ENCODE measurements at places on chromosomes 5 and 9. TPM values are rescaled to one million over a fixed set of nuclear protein-coding genes. Genes with fewer than 3 reads are reported as not detected.

Gene CDX1
- total RNA-seq = not detected

DNA sequence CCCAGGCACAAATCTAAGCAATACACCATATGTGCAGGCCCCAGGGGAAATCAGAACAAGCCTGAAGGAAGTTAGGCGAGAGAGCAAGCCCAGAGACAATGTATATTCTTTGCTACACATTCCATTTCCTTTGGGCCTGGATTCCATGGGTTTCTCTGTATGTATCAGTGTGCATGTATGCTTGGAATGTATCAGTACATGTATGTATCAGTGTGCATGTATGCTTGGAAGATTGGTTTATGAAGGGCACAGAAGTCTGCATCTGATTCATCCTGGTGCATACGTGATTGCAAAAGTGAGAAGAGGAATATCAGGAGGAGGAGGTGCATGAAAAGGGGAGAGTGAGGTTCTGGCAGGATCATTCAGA, 232.6 kb upstream of the ANKRD55 start:
- DNase-seq = no peak

DNA sequence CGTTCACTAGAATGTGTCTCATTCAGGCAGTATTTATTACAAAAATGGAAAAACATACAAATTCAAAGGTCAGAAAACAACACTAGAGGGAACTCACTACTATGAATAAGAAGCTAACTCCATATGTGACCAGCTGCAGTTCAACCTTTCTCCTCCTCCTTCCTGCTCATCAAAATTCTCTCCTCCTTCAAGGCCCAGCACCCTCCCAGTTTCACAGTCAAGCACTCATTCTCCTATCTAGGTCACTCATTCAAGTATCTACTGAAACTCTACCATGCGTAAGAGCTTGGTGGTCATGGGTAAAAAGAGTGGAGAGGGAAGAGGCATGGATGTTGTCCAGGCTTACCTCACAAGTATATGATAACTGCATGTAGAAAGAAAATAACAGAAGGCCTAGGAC, 27.7 kb downstream of the ECPAS start:
- no peak for DNase-seq

Gene RANBP17
- 7.4 TPM for total RNA-seq

Gene CFAP90
- not detected for total RNA-seq

GRCh38 chr5:127814588-127814973, 111.4 kb downstream of the CCDC192 start:
- no peak for DNase-seq

- DNase-seq = no peak
These were observed 68.1 kb upstream of the TMEM252 start for GRCh38 chr9:68608763-68609162.

DNA sequence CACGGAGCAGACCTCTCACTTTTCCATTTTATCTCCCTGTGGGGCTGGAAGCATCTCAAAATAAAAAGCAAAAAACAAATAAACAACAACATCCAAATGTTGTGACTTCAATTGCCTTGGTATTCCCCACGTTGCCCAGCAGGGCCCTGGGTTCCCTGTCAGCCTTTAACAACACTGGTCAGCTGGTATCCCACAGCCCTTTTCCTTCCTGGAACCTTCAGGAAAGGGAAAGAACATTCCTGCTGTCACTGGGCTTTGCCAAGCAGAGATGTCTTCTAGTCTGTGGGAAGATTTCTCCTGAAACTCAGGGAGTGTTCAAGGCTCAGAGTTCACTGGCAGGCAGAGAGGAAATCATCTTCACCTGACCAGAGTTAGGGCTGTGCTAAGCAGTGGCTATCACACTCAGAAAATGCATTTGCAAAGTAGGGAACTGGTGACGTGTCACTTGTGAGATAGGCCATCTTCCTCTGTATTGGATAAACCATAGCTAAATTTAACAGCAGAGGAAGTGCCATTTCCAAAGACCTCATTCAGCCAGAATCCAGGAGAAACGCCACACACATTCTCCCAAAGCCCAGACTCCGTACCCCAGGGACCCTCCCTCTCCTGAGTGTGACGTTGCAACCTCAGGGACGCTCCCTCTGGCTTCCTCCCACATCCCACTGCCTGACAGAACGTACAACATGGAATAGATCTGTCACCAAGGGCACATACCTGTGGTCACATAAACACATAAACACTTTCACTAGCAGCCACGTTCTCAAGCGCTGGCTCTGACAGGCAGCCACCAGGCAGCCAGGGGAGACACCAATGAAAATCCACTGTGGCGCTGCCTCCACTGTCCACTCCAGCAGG, 274.0 kb upstream of the DAPK1 start:
- DNase-seq = no peak

Gene FAM151B
- total RNA-seq = 2.8 TPM

DNA sequence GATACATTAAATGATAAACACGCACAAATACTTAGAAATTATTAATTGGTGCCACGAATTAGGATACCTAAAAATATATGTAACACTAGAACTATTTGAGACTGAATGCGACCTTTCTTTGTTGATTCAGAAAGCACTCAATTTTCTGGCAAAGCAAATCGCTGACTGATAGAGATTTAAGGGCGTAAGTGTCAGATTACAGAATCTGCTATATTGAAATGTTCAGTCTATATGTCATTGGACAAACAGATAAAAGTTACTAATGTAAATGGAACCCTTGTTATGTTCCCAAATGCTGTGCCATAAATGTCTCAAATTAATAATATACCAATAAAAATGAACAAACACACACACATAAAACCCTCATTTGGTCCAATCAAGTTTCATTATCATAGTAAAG, 137.9 kb downstream of the MPDZ start:
- no peak for DNase-seq

Gene COL15A1
- 52.6 TPM for total RNA-seq

DNA sequence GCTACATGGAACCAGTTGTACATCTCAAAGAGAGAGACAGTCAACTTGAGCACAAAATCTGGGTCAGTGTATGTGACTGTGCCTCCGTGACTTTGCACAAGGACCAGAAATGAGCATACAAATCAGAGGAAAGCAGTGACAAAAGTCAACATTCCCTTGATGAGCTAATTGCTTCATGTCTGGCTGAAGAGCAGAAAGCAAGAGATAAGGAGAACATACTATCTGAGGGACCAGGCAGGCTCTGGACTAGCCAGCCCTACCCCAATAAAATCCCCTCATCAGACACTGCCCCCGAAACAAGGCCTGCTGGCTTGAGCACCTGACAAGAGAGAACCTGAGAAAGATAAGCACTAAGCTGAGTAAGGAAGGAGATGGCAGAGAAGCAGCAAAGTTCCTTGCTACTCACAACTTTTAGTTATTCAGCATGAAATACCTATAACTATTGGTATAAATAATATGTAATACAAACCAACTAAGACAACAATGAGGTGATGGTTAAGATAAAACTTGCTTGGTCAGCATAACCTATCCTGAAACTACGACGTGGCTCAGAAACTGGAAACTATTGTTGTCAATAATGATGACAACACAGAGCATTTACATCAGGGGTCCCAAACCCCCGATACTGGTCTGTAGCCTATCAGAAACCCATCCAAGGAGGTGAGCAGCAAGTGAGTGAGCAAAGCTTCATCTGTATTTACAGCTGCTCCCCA, 9.5 kb downstream of the SIL1 start:
- DNase-seq = no peak

DNA sequence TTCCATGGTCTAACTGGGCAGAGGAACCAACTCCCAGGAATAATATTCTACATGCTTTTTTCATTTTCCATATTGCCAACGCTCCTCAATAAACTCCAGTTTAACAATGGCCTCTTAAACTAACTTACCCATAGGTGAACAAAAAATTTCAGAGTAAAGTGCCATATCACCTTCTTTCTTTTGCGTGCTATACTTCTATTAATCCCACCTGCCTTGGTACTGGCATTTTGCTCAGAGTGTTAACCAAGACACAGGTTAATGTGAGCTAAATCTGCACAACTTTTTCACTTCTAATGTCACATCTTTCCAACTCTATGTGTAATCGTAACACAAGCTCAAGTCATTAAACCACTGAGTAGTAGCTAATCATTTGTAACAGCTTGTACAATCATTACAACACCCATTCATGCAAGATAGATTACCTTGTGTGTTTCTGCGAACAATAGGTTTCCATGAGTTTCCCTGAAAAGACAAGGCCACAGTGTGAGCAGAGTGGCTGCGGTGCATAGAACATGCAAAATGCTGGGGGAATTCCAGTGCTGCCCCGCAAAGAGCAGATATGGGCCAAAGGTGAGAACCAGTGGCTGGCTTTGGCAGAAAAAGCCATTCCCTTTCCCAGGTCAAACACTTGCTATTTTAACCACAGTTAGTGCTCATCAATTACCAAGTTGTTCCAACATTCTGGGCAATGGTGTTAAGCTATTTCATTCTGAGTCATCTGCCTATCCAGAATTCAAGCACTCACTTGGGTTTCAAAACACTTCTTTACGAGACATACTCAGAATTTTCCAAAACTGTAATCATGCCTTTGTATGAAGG, 42.8 kb downstream of the TIMD4 start:
- DNase-seq = no peak

DNA sequence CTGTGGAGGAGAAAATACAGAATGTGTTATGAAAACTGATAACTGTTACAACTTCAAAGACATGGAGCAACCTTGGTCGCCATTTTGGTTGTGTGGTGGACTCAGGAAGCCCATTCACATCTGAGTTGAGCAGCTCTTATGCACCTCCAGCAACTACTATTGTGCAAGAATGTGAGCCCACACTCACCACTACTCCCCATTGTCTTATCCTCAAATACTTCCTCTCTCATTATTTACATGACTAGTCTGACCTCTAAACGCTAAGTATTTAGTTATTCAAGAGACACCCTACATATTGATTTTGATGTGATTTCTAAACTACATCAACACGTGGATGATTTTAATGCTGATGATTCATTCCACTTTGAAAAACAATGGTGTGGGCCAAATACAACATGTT, 516.6 kb upstream of the CLINT1 start:
- DNase-seq = no peak

Gene KCNN2
- 8.2 TPM for total RNA-seq

DNA sequence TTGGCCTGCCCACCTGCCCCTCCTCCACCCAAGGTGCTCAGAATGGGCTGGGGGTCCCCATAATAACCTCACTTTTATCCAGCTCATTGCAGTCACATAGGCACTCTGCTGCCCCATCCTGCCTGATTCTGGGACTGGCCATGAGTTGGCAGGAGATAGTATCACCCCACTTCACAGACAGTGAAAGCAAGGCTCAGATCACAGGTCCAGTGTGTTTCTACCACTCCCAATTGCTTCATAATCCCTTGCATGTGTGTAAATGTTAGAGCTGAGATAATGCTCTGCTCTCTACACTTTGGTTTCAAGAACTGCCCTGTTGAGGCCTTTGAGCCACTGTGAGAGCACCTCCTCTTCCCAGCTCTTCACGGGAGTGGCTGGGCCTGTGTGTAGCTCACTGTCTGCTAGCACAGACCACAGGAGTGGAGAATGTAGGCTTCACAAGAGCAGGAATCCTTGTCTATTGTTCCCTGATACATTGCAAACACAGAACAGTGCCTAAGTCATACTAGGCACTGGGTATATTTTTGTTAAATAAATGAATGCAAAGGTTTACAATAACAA, 8.4 kb downstream of the PCYOX1L start:
- DNase-seq = no peak

GRCh38 chr9:137728444-137729311, 109.9 kb downstream of the EHMT1 start:
- DNase-seq = no peak

GRCh38 chr5:150605546-150605945, 34.9 kb upstream of the SYNPO start:
- no peak for DNase-seq

GRCh38 chr5:168683247-168683926, 104.2 kb upstream of the PANK3 start:
- DNase-seq = no peak

Gene CDC25C
- total RNA-seq = not detected

DNA sequence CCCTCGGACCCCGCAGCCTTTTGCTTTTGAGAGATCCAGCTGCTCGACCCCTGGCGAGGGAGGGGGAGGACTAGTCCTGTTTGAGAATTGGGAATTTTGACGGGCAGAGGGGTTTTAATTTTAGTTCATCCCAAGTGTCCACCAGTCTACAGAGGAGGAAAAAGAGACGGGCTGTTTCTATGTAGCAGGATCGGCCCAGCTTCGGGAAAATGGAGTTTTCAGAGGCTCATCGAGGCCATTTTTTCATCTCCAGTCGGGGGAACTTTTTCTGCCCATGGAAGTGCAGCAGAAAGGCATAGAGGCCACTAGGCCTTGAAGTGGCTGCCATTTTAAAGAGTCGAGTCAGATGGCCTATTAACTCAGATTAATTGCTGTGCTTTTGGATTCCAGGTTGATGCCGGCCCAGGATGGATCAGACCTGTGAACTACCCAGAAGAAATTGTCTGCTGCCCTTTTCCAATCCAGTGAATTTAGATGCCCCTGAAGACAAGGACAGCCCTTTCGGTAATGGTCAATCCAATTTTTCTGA, 1.2 kb downstream of the NSD1 start:
- DNase-seq = no peak

Gene DPM2
- 14.0 TPM for total RNA-seq

DNA sequence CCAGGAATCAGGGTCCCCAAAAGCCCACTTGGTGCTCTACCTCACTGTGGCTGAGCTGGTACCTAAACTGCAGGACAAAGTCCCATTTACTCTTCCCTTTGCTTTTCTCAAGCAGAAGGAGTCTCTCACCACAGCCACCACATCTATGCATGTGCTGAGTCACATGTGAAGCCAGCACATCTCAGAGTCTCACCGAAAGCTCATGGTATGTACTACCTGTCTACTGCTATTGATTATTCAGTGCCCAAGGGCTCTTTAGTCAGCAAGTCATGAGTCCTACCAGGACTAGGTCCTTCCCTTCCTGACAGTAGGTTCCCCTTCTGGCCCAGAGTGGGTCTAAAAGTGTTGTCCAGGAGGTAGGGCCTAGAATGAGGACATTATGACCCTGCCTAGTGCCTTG, 130.7 kb upstream of the NTRK2 start:
- DNase-seq = no peak

Gene SOX30
- 0.17 TPM for total RNA-seq

GRCh38 chr5:143074414-143074996, 304.3 kb downstream of the ARHGAP26 start:
- DNase-seq = no peak

DNA sequence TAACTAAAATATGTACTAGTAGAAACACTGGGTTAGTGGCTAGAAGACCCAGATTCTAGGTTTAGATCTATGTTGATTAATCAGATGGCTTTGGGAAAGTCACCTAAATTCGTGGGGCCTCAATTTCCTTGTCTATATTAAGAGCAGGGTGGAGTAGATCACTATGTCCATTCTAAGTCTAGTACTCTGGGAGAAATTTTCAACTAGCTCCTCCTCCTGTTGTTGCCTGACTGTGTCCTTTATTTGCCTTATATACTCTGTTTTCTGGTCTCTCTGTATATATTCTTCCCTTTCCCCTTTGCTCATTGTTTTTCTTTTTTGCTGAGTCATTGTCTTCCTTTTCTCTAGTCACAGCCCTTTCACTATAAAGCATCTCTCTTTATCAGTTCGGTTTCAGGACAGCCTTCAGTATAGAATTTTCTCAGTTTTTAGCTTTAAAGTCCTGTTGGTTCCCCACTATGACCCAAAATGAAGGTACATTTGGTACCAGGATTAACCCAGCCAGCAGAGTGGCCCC, 44.5 kb upstream of the CDH6 start:
- DNase-seq = no peak

GRCh38 chr5:111463311-111463710, 49.0 kb downstream of the STARD4 start:
- DNase-seq = no peak

GRCh38 chr9:27431543-27432147, 92.4 kb upstream of the IFNK start:
- DNase-seq = no peak

Gene UIMC1
- 38.4 TPM for total RNA-seq

Gene SPINK1
- total RNA-seq = 3.2 TPM

Gene GAS1
- 4.1 TPM for total RNA-seq
